Stimulated activated CD4-positive, alpha-beta T cell treated with anti-CD3 and anti-CD28 coated beads, Interleukin-2, amount 100 ng/mL, for 24 hours (primary cell): ENCODE measurements at places on chromosomes 4 and X.

DNA sequence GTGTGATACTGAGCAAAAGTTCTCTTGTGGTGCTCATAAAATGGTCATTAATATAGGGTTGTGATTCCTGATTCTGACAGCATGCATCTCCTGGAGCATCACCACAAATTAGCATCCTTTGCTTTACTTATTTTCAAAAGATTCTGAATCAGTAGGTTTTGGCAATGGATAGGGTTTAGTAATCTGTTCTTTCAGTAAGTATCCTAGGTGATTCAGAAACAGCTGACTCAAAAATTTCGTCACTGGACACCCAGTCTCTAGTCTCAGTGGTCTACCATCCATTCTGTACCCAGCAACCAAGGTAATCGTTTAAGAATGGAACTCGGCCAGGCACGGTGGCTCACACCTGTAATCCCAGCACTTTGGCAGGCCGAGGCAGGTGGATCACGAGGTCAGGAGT is 4.1 kb downstream of the CBLL2 start:
- no peak for DNase-seq

- DNase-seq, result no peak
Measured at GRCh38 chrX:37883196-37883595, 35.8 kb upstream of the DYNLT3 start.

DNA sequence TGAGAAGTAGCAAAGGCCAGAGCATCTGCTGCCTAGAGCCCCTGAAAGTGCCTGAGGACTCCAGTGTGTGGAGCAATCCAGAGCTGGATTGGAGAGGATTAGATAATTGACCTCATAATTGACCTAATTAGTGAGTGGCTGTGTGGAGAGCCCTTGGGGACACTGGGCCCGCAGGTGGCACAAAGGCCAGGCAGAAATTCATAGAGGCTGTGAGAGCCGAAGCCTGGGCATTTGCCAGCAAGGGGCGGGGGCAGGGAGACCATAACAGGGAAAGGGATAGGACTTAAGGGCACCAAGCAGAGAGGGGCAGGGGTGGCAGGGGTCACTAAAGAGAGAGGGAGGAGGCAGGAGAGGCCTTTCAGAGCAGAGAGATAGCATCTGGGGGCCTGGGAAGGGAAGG is 45.3 kb downstream of the EFNB1 start:
- DNase-seq, result no peak

- no peak for DNase-seq
Measured at GRCh38 chrX:143894938-143895337, 11.1 kb downstream of the UBE2NL start.

DNA sequence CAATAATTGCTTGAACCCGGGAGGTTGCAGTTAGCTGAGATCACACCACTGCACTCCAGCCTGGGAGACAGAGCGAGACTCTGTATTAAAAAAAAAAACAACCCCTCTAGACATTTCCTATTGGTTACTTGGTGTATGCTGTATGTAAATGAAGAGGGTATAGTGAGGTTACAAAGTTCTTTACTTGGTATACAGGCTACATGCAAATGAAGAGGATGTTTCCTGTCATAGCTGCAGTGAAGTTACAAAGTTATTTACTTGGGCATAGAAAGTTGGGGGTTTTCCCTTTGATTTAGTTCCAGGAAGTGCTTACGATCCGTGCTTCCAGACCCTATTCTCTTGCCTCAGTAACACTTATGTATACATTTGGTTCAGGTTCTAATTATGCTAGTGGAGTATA is 38.4 kb upstream of the CLNK start:
- no peak for DNase-seq

GRCh38 chrX:134075894-134076718 is 90.7 kb upstream of the GPC3 start:
- DNase-seq, result no peak

- no peak for DNase-seq
Measured at GRCh38 chr4:16537926-16538325, 311.7 kb upstream of the TAPT1 start.

- DNase-seq, result no peak
Measured at GRCh38 chrX:108299704-108300103, 138.5 kb downstream of the COL4A6 start.

- no peak for DNase-seq
Measured at GRCh38 chr4:62003695-62004094, 803.6 kb downstream of the ADGRL3 start.

DNA sequence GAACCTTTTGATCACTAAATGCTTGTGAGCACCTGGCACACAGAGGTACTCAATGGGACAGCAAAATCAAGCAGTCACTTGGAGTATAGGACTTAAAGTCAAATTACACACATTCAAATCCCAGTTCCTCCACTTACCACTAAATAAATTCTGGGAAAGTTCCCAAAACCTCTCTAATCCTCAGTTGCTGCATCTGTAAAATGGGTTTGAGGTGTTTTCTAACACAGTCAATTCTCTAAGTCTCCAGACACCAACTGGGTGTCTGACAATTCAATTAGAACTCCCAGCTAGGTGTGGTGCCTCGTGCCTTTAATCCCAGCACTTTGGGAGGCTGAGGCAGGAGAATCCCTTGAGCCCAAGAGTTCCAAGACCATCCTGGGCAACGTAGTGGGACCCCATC is 19.0 kb downstream of the QDPR start:
- DNase-seq, result no peak

GRCh38 chr4:163772238-163772637 is 277.7 kb downstream of the TMA16 start:
- no peak for DNase-seq

DNA sequence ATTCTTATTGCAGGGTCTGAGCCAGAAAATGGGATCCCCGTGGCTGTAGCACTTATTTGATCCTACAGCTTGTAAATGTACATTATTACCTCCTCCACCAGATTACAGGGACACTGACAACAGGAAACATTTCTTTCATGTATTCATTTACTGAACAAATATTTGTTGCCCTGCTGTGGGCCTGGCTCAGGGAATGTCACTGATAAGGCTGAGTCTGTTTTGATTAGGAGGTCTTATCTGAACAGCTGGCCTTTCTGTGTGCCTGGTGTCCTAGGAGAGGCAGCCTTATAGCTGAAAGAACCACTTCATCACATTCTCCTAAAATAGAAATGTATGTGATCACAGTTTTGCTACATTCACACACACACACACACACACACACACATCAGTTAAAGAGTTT is 45.5 kb upstream of the PROM1 start:
- no peak for DNase-seq

GRCh38 chr4:55549888-55550287 is 3.2 kb upstream of the CLOCK start:
- no peak for DNase-seq

DNA sequence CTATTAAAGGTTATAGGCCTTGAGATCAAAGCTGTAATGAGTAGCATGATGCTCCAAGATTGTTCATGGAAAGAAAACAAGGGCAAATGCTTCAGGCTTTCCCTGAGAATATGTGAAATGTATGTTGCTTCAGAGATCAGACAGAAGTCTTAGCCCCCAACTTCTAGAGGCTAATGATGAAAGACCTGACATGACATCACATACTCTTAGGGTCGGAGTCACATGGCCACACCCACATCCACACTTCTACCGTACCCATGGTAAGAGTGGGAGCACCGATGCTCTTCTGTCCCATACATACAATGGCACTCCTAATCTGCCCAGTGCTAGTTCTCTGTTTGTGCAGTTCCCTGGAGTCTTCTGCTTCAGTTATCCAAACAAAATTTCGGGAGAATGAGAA is 111.9 kb upstream of the ACSL4 start:
- no peak for DNase-seq

- no peak for DNase-seq
Measured at GRCh38 chrX:71997320-71997719, 86.7 kb downstream of the NHSL2 start.

DNA sequence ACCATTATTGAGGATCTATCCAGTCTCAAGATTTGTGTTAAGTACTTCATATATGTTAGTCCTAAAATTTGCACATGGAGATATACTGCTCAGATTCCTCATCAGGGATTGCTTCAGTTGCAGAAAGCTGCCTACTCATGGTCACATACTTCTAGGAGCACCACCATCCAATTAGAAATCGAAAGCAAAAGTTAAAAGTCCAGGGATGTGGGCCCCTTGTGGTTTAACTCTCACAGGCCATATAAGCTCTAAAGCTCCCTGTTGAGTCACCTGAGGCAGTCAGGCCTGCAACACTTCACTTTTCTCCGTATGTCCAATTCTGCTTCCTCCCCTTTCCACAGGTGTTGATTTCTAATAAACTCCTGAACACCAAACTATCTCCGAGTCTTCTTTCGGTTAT is 84.2 kb downstream of the CNOT6L start:
- peak; percentile 7 for DNase-seq

DNA sequence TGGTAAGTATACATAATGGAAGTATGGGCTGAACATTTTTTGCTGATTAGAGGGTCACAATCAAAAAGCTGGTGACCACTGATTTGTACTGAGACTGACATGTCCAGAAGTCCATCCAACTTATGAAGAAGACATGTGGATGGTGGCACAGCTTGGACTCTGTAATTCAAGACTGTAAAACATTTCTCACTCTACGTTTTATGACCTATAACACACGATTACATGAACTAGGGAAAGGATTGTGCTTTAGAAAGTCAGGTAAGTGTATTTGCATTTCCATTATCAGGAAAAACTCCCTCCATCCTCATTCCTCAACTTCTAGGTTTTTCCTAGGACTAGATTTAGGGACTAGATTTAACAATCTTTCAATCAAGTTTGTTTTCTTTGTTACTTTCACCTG is 30.5 kb upstream of the OCIAD2 start:
- DNase-seq, result no peak

GRCh38 chr4:75830906-75831305 is 71.3 kb downstream of the PPEF2 start:
- no peak for DNase-seq

GRCh38 chr4:96406742-96407141 is 566.8 kb downstream of the PDHA2 start:
- DNase-seq, result no peak

GRCh38 chr4:81221303-81222081 is 6.5 kb upstream of the PRKG2 start:
- no peak for DNase-seq

DNA sequence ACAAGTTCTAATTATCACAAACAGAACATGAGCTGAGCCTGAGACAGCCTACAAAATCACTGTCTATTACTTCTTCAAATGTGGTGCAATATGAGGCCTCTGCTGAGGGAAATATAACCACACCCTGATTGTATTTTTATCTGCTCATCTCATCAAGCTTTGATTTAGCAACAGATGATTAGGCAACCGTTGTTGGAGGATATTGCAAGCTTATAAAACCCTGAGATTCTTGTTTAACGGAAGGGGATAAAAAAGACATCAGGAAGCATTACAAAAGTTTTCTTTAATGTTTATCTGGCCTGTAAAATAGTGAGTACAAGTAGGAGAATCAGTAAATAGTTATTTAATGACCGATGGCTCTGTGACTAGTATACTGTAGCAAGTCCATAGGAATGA is 108.5 kb downstream of the ZNF330 start:
- DNase-seq, result no peak

GRCh38 chr4:74610491-74610890 is 165.6 kb downstream of the AREG start:
- DNase-seq, result no peak

GRCh38 chrX:29299684-29300083 is 712.4 kb downstream of the IL1RAPL1 start:
- no peak for DNase-seq

DNA sequence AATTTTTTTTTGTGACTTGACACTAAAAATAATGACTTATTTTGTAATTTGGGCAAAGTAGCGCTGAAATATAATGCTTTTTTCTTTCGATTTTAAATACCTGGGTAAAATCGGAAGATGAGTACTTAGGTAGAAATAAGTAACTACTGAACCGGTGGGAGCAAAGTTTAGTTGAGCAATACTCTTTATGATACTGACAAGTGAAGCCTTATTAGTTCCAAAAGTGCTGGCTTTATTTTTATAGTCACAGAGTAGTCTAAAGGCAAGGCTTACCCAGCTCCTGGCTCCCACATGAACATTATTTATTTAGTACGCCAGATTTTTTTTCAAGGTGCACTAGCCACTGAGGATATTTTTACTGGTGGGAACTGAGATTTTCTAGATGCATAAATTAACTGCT is 14.4 kb upstream of the TRPC5OS start:
- no peak for DNase-seq

- no peak for DNase-seq
Measured at GRCh38 chr4:8402640-8403039, 37.9 kb downstream of the ACOX3 start.

DNA sequence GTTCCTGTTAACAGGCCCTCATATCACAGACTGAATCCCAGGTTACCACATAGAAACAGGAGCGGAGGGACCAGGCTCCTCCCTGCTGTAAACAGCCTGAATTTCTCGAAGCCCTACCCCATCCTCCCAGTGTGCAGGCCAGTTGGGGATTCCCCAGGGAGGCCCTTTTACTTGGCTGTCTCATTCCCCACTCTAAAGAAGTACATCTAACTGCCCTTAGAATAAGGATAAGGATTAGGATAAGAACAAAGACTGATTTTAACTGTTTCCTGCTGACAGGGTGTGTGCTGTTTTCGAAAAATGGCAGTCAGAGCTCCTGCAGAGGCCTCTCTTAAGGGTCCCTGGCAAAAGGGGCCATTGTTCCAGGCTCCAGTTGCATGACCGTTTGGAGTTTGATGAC is 133.7 kb downstream of the PAPSS1 start:
- no peak for DNase-seq

DNA sequence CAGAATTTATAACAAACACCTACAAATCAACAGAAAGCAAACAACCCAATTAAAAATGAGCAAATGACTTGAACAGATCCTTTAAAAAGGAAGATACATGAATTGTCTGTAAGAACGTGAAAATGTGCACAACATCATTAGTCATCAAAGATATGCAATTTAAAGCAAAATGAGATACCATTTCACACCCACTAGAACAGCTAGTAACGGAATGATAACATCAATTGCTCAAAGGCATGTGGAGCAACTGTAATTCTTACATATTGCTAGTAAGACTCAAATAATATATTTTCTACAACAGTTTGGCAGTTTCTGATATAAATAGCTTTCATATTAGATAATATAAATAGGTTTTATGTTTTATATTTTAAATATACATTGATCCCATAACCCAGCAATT is 82.5 kb downstream of the LCORL start:
- DNase-seq, result no peak

DNA sequence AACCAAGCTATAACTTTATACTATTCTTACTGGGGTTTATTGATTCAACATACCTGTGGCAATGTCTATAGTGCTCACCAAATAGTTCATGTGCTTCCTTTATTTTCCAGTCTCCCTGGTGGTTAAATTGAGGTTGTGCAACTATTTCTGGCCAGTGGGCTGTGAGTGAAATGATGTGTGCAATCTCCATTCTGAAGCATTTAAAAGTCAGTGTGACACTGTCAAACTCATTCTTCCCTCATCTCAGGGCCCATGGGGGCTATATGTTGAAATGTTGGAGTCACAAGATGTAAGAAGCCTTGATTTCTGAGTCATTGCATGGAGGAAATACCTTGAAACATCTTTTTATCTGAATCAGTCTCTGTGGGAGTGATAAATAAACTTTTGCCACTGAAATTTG is 414.3 kb upstream of the RPS6KA3 start:
- DNase-seq, result no peak

- no peak for DNase-seq
Measured at GRCh38 chr4:22906045-22906444, 213.3 kb downstream of the GBA3 start.
